ENCODE measurements at places on chromosomes 12 and 14.

DNA sequence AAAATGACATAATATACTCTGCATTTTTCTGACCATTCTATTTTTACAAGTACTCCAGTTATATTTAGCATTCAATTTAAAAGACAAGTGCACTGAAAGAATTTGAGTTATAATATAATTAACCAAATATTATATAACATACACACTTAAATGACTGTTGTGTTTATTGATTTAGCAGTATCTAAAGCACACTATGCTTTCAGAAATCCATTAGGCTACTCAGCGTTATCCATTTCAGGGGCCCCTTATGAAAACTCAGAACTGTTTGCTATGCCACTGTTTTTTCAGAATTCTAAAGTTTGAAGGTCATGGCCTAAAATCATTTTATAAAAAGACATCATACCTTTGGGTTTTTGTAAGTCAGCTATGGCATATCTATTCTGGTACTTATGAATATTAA lies 57.1 kb downstream of the HECTD4 start:
- DNase-seq: no peak

- no peak for DNase-seq
Measured at GRCh38 chr12:106333010-106333409, 24.5 kb upstream of the POLR3B start.

- DNase-seq: peak; percentile 52
Measured at GRCh38 chr12:31645924-31646323, 13.6 kb upstream of the ETFBKMT start.

- DNase-seq: no peak
Measured at GRCh38 chr12:80154261-80154660, 54.9 kb downstream of the OTOGL start.

DNA sequence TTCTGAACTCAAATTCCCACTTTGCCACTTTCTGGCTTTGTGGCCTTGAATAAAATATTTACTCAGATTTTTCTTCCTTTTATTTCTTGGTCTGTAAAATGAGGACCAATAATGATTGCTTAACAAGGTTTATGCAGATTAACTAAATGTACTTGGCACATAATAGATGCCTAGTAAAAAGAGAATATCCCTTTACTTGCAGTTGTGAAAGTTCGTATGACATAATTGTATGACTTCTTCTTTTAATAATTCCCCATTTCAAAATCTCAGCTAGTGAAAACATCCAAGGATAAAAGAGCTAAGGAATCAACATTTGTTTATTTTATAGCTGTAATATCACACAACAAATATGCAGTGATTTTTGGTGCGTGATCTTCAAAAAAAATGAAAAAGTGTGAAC lies 215.6 kb upstream of the ATP2B1 start:
- DNase-seq: no peak

- peak; percentile 45 for DNase-seq
Measured at GRCh38 chr14:94066089-94066676, 14.8 kb downstream of the DDX24 start.

DNA sequence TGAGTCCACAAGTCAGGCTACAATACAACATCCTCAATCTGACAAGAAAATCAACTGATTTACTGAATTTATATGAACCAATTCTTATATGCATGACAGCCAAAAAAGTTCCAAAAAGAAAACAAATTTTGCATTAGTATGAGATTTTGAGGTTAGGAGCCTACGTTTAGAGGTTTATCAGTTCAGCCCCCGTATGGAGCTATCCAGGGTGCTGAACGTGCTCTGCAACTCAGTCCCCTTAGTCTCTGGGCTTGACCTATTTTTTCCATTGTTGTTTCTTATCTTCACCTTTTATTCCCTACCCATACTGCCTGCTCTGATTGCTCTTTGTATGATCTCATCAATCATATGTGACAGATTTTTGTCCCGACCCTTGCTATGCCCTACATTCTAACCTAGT lies 693.0 kb downstream of the NRXN3 start:
- DNase-seq: peak; percentile 44

DNA sequence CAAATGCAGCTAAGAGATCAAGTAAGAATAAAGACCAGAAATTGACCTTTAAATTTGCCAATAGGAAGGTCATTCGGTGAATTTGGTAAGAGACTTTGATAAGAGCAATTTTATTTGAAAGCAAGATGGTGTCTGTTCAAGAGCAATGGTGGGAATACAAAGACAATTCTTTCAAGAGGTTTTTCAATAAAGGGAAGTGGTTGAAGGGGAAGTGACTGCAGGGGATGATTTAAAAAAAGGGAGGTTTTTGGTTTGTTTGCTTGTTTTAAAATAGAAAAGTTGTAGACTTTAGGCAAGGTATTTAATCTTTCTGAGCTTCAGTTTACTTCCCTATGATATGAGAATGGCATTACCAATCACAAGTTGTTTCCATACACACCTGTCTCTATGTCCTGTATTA lies 4.3 kb upstream of the APPL2 start:
- no peak for DNase-seq

DNA sequence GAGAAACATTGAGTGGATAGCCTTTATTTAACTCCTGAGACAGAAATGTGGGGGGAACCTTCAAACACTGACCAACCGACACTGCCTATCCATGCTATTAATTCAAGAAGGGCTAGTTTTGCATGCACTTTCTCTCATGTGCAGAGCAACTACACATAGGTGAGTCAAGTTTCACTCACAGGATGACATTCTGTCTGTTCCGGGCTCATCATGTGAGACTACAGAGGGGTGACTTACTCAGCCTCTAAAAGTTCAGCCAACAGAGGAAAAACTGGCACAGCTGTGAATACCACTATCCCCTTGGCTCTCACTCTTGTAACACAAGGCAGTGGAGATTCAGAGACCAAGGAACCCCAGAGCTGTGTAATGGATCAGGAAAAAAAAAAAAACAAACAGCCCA lies 13.3 kb downstream of the BEST3 start:
- DNase-seq: peak; percentile 95

DNA sequence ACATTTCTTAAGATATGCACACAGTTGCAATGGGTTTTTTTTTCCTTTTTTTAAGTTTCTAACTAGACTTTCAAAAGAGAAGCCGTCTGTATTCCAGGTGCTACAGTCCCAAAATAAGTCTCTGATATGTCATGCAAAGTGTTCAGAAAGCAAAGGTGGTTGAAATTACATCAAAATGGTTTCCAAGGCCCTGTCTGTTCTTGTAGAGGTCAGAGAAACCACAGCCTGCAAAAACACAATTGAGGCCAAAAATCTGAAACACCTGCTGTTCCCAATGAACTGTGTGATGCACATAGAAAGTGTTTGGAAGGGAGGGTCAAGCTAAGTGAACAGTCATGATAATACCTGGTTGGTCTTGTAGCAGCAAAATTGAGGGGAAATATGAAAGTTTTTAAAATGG lies 91.0 kb downstream of the VRK1 start:
- no peak for DNase-seq

DNA sequence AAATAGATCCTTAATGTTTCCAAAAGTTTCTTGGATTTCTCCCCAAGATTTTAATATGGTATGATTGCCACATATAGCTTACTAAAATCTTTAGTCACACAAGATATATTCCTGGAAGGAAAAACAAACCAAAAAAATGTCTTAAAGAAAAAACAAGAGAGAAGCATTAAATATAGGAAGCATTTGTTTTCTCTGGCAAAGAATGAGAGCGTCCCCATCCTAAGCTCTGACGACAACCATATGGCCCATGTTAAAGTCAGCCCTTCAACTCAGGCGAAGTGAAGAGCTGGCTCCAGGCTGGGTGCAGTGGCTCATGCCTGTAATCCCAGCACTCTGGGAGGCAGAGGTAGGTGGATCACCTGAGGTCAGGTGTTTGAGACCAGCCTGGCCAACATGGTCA lies 35.6 kb downstream of the GCH1 start:
- DNase-seq: no peak

GRCh38 chr12:108103517-108103916 lies 25.6 kb upstream of the WSCD2 start:
- DNase-seq: no peak

DNA sequence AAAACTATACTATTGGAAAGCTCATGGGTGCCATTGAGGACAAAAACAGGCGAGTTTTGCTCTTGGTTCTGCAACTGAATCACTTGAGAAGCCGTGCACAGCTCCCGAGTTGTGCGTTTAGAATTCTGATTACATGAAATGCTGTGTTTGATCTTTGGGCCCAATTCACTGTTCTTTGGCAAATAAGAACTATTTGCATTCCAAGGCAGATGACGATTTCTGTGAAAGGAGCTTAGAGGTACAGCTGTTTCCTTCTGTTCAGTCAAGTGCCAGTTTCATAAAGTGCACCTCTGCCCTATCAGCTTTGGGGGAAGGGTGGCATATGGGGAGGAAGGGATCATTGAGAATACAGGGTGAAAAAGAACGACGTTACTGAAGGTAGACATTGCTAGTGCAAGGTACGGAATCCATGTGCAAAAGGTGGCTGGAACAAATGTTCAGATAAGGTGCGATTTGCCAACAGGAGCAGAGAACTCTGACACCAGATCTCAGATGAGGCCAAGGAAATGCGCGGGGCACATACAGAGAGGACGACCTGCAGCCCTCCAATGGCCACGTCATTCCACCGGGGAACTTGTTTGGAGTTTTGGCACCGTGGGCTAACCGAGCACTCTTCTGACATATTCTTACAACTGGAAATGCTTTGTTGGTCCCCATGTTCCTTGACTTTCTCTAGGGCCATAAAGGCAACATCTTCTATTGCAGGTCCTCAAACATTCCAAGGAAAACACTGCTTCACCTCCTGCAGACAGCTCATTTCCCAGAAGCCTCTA lies 30.1 kb downstream of the TCHP start:
- DNase-seq: no peak

GRCh38 chr14:30195941-30196340 lies 268.3 kb upstream of the PRKD1 start:
- no peak for DNase-seq

GRCh38 chr12:45503899-45504298 lies 225.6 kb upstream of the ARID2 start:
- peak; percentile 29 for DNase-seq

- DNase-seq: no peak
Measured at GRCh38 chr12:125245581-125246557, 180.6 kb downstream of the AACS start.

- peak; percentile 79 for DNase-seq
Measured at GRCh38 chr14:61616524-61617185, 78.7 kb upstream of the HIF1A start.

All from kidney tubule cell (primary cell).